ENCODE measurements at places on chromosomes 12 and 14. TPM values are rescaled to one million over a fixed set of nuclear protein-coding genes. Genes with fewer than 3 reads are reported as not detected.

Gene TAS2R9
- not detected for total RNA-seq

Gene VCPKMT
- 13.5 TPM for total RNA-seq

DNA sequence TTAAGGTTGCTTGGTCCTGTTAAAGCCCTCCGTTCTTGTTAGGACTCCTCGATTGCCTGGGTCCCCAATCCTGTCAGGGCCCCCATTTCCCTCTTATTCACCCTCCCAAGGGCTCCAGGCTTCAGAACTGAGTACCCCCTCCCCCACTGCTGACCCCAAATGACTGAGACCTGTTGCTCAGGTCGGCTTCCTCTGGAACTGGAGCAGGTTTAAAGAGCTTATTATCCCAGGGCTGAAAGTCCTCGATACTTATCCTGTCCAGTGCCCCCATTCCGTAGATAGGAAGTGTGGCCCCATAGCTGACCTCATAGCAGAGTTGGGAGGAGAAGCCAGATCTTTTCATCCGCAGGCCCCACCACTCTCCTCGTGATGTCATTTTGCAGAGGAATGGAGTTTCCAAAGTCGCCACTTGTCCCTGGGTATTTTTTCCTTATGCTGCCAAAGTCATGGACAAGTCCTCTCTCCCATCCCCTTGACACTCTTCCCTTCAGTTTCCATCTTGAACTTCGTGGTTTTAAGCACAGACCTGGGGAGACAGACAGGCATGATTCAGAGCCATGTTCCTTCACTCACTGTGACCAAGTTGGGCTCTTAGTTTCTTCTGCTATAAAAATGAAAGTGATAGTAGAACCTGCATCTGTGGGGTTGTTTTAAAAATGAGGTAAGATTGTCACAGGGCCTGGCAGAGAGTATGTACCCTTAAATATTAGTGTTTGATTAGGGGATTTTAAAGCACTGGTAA lies 1.2 kb downstream of the USP30 start:
- no peak overlapping the region for H3K27ac ChIP-seq
- DNase-seq: no peak
- H3K4me3 ChIP-seq: peak overlapping the region; percentile 96
- no peaks in the 10 kb centered on the region for H3K27me3 ChIP-seq

- no peaks in the 10 kb centered on the region for H3K4me1 ChIP-seq
- no peak for DNase-seq
- no peak overlapping the region for H3K27ac ChIP-seq
- H3K36me3 ChIP-seq: peaks cover 47% of the 10 kb centered on the region
- no peak overlapping the region for H3K4me3 ChIP-seq
Measured at GRCh38 chr12:124971603-124972002, 17.3 kb downstream of the DHX37 start.

Gene TRPV4
- 4.9 TPM for total RNA-seq

DNA sequence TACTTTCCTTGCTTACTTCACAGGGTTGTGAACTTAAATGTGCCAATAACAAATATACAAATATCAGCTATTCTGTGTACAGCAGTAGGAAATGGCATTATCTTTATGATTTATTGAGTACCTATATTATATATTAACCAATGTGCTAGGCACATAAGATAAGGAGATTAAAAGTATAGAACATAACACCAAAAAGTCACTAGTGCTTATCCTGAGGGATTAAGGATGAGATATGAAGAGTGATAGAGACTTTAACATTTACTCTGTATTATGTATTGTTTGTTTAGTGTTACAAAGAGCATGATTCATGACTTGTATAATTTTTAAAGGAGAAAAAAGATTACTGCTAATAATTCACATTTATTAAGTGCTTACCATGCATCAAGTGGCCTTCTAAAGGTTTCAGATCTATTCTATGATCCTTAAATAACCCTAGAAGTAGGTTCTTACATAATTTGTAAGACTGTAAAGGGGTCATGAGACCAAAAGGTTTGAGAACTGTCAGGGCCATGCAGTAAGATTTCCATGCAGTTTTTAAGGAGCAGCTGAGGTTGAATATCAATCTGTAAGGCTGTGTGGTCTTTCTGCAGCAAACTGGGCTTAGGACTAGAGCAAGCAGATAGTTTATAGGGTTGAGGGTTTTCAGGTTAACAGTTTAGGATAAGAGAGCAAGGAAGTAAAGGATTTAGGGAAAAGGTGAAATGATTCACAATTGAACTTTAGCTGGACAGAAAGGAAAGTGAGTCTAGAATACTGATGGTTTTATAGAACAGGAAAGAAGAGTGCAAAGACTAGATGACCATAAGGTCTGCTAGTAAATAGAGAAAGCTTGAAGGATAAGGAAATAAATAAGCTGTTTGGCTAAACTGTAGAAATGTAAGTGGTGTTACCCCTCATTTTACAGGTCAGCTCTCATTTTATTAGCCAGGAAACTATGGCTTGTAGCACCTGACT lies 7.0 kb downstream of the PYROXD1 start:
- no peak for DNase-seq
- no peak overlapping the region for H3K27ac ChIP-seq
- no peak overlapping the region for H3K4me3 ChIP-seq
- H3K4me1 ChIP-seq: no peaks in the 10 kb centered on the region
- H3K27me3 ChIP-seq: no peaks in the 10 kb centered on the region

DNA sequence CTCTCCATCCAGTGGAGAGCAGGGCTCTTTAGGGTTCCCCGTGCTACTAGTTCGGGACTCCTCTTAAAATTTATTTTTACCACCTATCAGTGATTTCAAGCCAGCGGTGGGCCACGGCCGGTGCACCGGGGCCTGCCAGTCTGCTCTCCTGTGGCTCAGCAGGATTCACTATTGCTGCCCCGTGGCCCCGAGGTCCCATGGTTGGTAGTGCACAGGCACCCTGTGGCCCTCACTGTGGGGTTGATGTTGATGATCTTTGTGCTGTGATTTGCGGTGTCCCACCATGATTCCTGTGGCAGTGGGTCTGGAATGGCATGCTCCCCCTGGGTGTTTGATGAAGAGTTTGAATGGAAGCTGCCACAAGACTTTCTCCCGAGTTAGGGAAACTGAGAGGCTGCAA lies 12.6 kb upstream of the MEG3 start:
- H3K4me1 ChIP-seq: no peaks in the 10 kb centered on the region
- no peaks in the 10 kb centered on the region for H3K27me3 ChIP-seq
- no peak overlapping the region for H3K27ac ChIP-seq
- DNase-seq: no peak

DNA sequence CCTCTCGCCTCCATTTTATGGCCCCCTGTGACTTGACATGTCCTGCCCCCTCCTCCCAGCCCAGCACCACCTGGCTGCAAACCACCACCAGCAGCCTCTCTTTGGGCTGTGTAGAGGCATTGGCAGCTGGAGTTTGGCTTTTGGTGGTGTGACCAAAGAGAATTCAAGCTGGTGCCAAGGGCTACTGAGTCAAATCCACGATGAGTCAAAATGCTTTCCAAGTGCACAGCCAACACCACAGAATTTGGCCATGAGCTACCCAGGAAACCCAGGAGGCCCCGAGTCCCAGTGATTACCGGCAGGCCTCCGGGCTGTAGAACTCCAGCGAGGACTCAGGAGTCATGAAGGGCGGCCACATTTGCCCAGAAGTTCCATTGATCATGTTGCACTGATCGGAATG lies 53.8 kb downstream of the SCARB1 start:
- H3K27ac ChIP-seq: no peak overlapping the region
- H3K4me1 ChIP-seq: no peaks in the 10 kb centered on the region
- H3K27me3 ChIP-seq: no peaks in the 10 kb centered on the region
- H3K4me3 ChIP-seq: no peak overlapping the region
- peaks cover 45% of the 10 kb centered on the region for H3K36me3 ChIP-seq
- DNase-seq: no peak

GRCh38 chr12:109900752-109901580 lies 892 bp downstream of the TCHP start:
- no peaks in the 10 kb centered on the region for H3K4me1 ChIP-seq
- peak; percentile 68 for DNase-seq
- H3K4me3 ChIP-seq: peak overlapping the region; percentile 94
- peaks cover 61% of the 10 kb centered on the region for H3K27me3 ChIP-seq
- peaks cover 27% of the 10 kb centered on the region for H3K36me3 ChIP-seq

- no peak overlapping the region for H3K27ac ChIP-seq
- peaks cover 4% of the 10 kb centered on the region for H3K4me1 ChIP-seq
- H3K36me3 ChIP-seq: peaks cover 17% of the 10 kb centered on the region
- no peak overlapping the region for H3K4me3 ChIP-seq
- H3K27me3 ChIP-seq: no peaks in the 10 kb centered on the region
Measured at GRCh38 chr12:32025906-32026305, 66.7 kb downstream of the RESF1 start.

Gene CYP27B1
- 6.1 TPM for total RNA-seq

Gene CCDC197
- total RNA-seq: not detected

Gene ORAI1
- 24.7 TPM for total RNA-seq

- no peaks in the 10 kb centered on the region for H3K36me3 ChIP-seq
- H3K27me3 ChIP-seq: no peaks in the 10 kb centered on the region
- H3K27ac ChIP-seq: no peak overlapping the region
- H3K4me1 ChIP-seq: no peaks in the 10 kb centered on the region
- no peak for DNase-seq
Measured at GRCh38 chr14:22282949-22283348, 306.1 kb downstream of the DAD1 start.

Gene CFAP251
- total RNA-seq: 0.81 TPM

Gene NANOG
- total RNA-seq: 211 TPM

Gene BRMS1L
- total RNA-seq: 11.4 TPM

DNA sequence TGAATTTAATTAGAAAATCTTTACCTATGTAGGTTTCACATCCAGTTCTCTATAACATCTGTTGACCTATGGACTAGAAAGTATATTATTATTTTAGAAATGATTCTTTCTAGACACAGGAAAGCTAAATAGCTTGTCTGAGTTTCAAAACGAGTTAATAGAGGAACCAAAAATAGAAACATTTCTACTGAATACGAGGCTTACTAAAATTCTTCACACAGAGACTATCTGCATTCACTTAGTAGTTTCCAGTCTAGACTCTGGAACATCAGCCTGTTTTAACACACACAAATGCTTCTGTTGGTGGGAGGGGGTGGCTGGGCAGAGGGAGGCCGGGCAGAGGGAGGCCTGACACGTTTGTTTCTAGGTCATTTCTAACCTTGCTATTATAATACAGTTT lies 29.7 kb downstream of the RGS6 start:
- H3K27me3 ChIP-seq: no peaks in the 10 kb centered on the region
- H3K27ac ChIP-seq: no peak overlapping the region
- H3K36me3 ChIP-seq: no peaks in the 10 kb centered on the region
- H3K4me3 ChIP-seq: no peak overlapping the region

Gene TMEM229B
- 0.22 TPM for total RNA-seq

DNA sequence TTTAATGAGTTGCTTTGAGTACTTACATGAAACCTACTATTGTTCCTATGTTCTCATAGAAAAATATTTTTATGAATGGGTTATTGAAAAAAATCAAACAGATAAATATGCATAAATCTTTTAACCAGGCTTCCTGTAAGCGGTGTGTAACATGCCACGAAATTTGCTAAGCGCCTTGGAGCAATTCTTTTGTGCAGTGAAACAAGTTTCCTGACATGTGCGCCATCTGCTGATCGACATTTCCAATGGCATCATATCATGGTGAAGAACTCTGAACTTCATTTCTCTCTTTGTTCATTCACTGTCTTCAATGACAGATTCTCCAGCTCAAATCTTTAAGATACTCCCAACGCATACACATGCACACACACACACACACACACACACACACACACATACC lies 145.6 kb upstream of the NAV3 start:
- H3K4me1 ChIP-seq: no peaks in the 10 kb centered on the region
- peak; percentile 65 for DNase-seq

Gene BDKRB2
- 0.15 TPM for total RNA-seq

- H3K4me3 ChIP-seq: no peak overlapping the region
- DNase-seq: no peak
- no peaks in the 10 kb centered on the region for H3K36me3 ChIP-seq
- H3K27ac ChIP-seq: no peak overlapping the region
- no peaks in the 10 kb centered on the region for H3K27me3 ChIP-seq
Measured at GRCh38 chr12:2541631-2542204, 253.1 kb upstream of the FKBP4 start.

Gene GALNT8
- 5.4 TPM for total RNA-seq

GRCh38 chr12:12835378-12836146 lies 22.4 kb downstream of the DDX47 start:
- no peak overlapping the region for H3K4me3 ChIP-seq
- peaks cover 35% of the 10 kb centered on the region for H3K36me3 ChIP-seq
- no peaks in the 10 kb centered on the region for H3K4me1 ChIP-seq

DNA sequence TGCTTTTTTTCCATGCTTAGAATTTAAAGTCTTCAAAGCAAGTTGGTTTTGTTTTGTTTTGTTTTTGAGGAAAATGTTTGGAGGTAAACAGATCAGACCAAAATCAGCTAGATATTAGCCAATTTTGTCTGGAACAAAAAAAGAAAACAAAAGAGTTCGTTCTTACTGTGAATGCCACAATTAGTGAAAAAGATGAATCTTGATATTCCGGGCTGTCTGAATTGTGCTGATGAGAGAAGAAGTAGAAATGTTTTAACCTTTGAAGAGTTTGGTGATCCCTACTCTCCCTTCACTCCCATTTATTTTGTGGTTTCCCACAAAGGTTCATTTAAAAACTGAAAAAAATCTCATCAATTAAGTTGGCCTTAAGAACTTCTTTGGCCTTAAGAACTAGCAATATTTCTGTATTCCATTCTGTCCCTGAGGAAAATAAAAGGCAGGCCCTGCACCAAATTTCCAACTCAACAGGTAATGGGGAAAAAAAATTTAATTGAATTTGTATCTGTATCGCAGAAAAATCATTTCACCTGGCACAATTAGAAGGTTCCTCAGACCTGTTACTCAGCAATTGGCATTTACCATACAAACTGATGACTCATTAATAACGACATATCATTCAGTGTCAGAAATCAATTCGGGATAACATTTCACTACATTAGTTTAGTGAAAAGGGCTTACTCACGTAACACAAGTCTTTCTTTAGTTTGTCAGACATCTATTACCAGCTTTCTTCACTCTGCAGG lies 562 bp upstream of the GLIPR1L2 start:
- H3K36me3 ChIP-seq: no peaks in the 10 kb centered on the region
- no peaks in the 10 kb centered on the region for H3K27me3 ChIP-seq
- H3K4me3 ChIP-seq: peak overlapping the region; percentile 58
- no peak overlapping the region for H3K27ac ChIP-seq

Gene MMP14
- 56.5 TPM for total RNA-seq

DNA sequence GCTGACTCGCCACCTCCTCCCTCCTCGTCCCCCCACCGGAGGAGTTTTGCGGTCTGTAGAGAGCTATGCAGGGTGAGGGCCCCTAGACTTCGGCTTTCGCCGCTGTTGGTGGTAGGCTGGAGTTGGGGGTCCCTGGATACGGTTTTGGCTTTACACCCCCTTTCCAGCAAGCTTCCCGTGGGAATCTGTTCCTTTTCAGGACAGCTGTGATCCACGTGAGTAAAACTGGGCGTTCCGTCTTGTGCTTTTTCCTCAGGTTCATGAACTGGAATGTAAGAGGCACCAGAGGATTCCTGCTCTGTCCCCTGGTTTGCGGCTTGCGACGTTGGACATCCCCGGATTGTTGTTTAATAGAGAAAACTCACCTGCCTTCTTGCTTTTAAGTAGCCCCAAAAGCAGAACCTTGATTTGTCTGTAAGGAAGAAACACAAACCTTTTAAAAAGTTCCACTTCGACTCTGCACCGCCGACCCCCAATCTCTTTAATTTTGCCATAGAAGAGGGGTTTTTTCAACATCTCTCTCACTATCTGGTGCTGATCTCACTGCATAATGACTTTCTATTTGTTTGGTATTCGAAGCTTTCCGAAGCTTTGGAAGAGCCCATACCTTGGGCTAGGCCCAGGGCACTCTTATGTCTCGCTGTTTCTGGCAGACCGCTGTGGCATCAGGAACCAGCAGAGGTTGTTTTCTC lies 490 bp downstream of the PRORP start:
- no peaks in the 10 kb centered on the region for H3K27me3 ChIP-seq
- no peaks in the 10 kb centered on the region for H3K4me1 ChIP-seq
- H3K36me3 ChIP-seq: peaks cover 2% of the 10 kb centered on the region
- no peak for DNase-seq
- peak overlapping the region; percentile 96 for H3K27ac ChIP-seq
- H3K4me3 ChIP-seq: peak overlapping the region; percentile 96

Measured in H9 (cell line).